HCT116 (cell line): ENCODE measurements at places on chromosomes 3 and 15.

GRCh38 chr3:131847966-131848510 lies 186.8 kb downstream of the CPNE4 start:
- no peak for DNase-seq

DNA sequence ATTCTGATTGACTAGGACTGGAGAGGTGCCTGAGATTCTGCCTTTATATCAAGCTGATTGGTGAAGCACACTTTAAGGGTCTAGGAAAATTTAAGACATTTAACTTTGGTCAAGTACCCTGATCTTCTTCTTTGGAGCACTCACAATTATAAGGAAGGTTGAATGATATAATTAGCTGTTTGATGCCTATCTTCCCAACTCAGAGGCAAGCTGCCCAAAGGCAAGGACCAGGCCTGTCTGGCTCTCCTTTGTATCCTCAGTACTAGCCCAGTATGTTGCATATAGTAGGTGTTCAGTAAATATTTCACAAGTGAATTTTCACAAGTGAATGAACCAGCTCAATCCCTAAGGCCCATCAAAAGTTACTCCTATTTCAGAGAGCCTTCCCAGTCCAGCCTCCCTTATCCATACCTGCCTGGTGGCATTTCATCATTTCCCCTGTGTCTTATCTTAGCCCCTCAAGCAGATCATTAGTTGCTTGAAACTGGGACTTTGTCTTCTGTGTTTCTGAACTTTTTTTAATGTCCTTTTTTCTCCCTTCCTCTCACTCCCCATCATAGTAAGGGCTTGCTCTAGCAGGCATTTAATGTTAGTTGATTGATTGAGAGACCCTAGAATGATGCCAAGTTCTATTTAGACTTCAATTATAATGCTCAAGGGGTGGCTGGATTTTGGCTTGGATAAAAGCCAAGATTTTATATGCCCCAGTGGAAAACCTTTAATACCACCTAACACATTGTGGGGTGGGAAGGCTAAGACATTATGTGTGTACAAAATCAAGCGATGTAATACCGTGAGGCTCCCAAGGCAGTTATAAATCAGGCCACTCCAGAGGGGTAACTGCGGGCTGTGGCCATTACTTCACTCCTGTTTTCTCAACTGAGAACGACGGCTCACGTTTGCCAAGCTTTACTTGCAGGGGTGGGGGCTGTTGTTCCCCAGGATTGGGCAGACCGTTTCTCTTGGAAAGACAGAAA lies 43.2 kb upstream of the BOC start:
- DNase-seq = no peak

- DNase-seq = no peak
Observed at GRCh38 chr3:62210011-62210410, 163.3 kb downstream of the FEZF2 start.

DNA sequence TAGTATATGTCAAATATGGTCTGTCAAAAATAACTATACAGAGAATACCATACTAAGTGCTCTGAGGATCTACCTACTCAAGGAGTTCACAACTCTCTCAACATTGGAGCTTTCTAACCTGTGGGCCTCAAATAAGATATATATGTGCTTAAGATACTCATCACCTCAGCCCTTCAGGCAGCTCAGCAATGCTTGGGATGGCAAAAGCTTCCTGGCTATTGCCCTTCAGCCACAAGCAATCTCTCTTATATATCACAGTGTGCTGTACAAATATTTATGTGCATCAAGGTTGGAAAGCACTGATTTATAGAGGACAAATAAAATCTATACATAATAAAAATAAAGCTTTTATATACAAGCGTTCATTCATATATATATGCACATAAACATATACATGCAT lies 40.3 kb downstream of the ICE2 start:
- no peak for DNase-seq

DNA sequence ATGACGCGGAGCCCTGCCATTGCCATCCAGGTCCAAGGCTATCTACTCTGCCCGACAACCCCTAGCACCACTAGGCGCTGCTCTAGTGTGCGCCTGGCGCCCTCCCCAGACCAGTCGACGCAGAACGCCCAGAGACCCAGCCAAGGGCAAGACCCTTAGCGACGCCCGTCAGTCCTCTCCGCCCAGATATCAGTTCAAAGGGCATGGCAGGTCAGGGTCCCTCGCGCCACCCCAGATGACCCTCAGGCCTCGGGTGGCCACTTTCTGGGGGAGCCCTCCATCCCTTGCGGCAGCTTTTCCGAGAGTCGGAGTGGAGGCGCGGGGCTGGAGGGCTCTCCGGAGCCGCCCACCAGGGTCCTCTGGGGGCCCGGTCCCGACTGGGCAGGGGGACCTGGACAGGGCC lies 371 bp upstream of the CLSTN2 start:
- DNase-seq = no peak

- DNase-seq = no peak
Observed at GRCh38 chr3:127183931-127184869, 8.7 kb upstream of the PRR23E start.

DNA sequence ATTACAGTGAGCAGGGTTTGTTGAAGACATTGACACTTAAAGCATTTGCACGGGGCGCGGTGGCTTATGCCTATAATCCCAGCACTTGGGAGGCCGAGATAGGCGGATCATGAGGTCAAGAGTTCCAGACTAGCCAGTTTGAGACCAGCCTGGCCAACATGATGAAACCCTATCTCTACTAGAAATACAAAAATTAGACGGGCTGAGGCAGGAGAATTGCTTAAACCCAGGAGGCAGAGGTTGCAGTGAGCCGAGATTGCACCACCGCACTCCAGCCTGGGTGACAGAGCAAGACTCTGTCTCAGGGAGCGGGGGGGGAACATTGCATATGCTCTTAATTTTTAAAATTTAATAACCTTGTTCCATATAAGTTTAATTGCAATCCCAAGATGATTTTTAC lies 11.9 kb downstream of the STT3B start:
- no peak for DNase-seq

GRCh38 chr3:100384733-100385525 lies 16.0 kb downstream of the TOMM70 start:
- no peak for DNase-seq
